ENCODE measurements at places on chromosomes 5 and 9.

- no peak for DNase-seq
Observed at GRCh38 chr5:89350684-89351083, 467.7 kb upstream of the MEF2C start.

DNA sequence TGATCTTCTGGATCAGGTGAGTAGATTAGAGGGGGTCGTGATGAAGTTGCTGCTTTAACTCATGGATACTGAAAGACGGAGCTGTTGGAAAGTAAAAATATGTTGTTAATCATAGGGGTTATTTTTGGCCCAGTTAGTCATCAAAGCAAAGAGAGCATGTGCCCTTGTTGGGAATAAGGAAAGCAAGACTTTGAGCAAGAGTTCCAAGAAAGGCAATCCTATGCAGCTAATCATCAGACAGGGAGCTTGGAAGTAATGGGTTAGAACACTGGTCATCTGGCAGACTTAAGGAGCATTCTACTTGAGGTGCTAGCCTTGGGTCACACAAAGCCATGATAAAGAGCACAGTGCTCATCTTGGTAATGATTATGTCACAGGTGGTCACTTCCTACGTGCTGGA, 18.3 kb downstream of the ASPN start:
- no peak for DNase-seq

- no peak for DNase-seq
Observed at GRCh38 chr5:77957-78804, 13.8 kb upstream of the PLEKHG4B start.

DNA sequence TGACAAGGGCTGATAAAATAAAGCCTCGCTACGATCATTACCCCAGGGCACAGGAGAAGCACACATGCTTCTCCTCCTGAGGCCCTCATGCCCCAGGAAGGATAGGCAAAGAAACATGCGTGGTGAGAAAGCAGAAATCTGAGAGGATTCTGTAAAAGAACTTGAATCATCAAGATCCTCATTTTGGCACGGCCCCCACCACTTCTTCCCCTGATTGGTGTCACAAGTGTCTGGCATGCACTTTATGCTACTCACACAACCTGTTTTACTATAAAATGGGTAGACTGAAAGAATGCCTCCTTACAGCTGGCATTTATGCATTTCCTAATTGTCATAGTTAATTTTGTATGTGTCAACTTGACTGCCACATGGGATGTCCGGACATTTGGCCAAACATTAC, 32.1 kb downstream of the PCA3 start:
- DNase-seq = no peak

DNA sequence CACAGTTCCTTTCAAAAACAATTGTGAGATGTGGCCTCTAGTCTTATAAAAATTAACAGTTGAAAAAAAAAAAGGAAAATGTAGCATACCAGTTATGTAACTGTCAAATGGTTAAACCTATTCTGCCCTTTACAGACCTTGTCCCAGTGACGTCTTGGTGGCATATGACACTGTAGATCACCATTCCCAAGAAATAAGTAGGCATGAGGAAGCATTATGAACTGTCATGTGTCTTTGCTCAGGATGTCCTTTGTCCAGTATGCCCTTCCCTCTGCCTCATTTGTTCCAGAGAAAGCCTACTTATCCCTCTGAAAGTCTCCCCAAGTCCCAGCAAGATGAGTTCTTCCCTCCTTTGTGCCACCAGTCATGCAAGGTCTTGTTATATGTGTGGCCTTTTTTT, 63.2 kb downstream of the PAM start:
- no peak for DNase-seq

GRCh38 chr5:72531496-72532190, 24.4 kb upstream of the ZNF366 start:
- no peak for DNase-seq

DNA sequence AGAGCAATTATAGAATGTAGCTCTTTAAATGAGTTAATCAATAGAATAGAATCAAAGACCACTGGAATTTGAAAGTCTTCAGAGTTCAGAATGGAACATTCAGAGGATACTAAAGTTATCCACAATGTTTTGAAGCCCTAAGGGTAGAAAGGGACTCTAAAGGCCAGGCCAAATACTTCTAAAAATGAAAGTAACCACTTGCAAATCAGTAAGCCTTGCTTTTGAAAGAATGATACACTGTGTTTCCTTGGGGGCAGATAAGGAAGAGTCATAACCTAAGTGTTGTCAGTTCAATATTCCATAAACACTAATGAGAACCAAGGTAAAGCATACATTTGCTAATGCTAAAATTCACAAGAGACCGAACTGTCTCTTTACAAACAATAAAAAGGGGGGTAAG, 813.5 kb downstream of the PTPRD start:
- DNase-seq = no peak
